H9 (cell line): ENCODE measurements at places on chromosomes 4 and X.

GRCh38 chr4:165118256-165118909 lies 5.7 kb upstream of the TMEM192 start:
- no peak overlapping the region for H3K4me3 ChIP-seq
- no peaks in the 10 kb centered on the region for H3K27me3 ChIP-seq
- DNase-seq = no peak
- H3K4me1 ChIP-seq = no peaks in the 10 kb centered on the region
- no peak overlapping the region for H3K27ac ChIP-seq
- H3K36me3 ChIP-seq = no peaks in the 10 kb centered on the region; the same call in 2 of the 3 replicates

GRCh38 chr4:740656-741282 lies 35.1 kb downstream of the PCGF3 start:
- H3K36me3 ChIP-seq = peaks cover 22% of the 10 kb centered on the region
- H3K4me3 ChIP-seq = no peak overlapping the region
- no peak overlapping the region for H3K27ac ChIP-seq
- no peaks in the 10 kb centered on the region for H3K4me1 ChIP-seq
- no peaks in the 10 kb centered on the region for H3K27me3 ChIP-seq

- H3K4me3 ChIP-seq = no peak overlapping the region
- H3K36me3 ChIP-seq = no peaks in the 10 kb centered on the region
- no peaks in the 10 kb centered on the region for H3K27me3 ChIP-seq
- peaks cover 2% of the 10 kb centered on the region; the same call in 1 of the 2 replicates for H3K4me1 ChIP-seq
- no peak overlapping the region for H3K27ac ChIP-seq
- no peak for DNase-seq
Measured at GRCh38 chrX:30196322-30196721, 19.0 kb upstream of the MAGEB2 start.

DNA sequence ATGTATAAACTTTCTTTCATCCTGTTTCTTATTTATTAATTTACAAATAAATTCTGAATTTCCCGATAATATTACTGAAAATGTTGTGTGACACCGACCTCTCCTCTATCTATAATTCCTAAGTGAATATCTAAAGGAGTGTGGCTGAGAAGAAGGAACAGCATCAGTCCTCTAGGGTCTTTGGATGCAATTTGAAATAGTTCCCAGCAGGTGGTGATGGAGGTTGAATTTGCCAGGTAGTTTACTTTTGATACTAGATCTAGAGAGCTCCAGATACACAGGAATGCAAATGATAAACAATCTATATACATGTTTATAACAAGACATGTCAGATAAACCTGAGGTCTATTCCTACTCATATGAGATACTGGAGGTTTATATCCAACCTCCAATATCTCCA lies 305.4 kb downstream of the PCDH18 start:
- H3K36me3 ChIP-seq = peaks cover 9% of the 10 kb centered on the region
- H3K4me1 ChIP-seq = no peaks in the 10 kb centered on the region
- H3K27me3 ChIP-seq = no peaks in the 10 kb centered on the region
- H3K27ac ChIP-seq = no peak overlapping the region
- no peak overlapping the region for H3K4me3 ChIP-seq

DNA sequence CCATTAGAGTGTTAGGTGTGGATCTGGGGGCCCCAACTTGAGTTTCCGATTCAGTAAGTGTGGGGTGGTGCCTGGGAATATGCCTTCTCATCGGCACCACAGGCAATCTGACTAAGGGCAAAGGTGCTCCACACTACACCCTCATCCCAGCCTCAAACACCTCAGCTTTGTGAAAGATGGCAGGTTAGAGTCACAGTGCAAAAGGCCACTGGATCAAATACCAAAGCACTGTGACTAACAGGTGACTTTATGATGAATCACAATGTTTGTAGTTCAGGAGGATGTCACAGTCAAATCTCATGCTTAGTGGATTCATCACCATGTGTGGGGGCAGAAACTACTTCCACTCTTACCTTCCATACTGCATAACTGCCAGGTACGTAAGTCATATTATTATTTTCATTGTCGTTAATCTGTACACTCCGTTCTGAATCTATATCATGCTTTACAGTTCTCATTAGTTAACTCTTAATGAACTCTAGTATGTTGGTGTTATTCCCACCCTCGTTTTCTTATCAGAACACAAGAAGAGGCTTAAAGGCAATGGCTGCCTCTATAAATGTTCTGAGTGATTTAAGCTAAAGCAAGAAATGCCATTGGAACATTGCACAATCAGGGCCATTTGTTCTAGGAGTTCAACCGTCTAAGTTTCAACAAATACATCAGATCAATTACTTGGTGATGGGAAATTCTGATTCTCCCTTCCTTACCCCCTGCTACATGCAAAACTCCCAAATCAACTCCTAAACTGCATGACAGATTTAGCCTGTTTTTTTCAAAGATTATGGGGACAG lies 50.2 kb downstream of the PRKG2 start:
- H3K36me3 ChIP-seq = no peaks in the 10 kb centered on the region
- no peaks in the 10 kb centered on the region for H3K27me3 ChIP-seq
- no peak for DNase-seq
- no peak overlapping the region for H3K27ac ChIP-seq
- no peak overlapping the region for H3K4me3 ChIP-seq
